Neural progenitor cell (in vitro differentiated cells): ENCODE measurements at places on chromosomes 1 and 21. TPM values are rescaled to one million over a fixed set of nuclear protein-coding genes. Genes with fewer than 3 reads are reported as not detected.

DNA sequence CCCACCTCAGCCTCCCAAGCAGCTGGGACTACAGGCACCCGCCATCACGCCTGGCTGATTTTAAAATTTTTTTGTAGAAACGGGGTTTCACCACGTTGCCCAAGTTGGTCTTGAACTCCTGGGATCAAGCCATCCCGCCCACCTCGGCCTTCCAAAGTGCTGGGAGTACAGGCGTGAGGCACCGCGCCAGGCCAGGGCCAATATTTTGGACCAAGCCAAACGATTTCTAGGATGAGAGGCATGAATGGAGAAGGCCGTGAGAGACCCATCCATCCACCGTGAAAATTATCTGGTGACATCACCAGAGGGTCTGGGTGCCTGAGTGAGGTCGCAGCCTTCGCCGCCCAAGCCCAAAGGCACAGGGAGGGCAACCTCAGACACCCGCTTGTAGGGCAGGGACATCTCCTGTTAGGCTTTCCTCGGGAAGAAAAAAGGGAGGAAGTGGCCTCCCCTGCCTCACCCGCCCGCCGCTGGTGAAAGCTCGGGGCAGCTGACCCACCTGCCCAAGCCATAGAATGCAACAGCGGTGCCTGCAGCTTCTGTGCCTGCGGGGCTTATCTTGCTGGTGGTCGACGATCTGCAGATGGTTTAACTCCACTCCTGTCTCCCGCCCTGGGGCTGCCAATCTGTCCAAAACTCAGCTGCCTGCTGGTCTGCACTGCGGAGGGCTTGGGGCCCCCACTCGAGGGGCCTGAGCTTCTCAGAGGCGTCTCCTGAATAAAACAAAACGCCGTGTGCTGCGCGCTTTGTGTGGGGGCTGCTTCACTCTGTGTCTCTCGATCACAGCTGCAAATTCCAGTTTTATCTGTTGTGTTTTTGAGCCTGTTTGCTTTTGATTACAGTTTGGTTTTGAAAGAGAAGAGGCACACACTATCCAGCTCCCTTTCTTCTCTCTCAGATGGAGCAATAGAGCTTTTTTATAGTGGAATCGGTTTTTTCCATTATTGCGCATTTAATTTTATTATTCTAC lies 85.8 kb downstream of the MRPS6 start:
- peaks cover 8% of the 10 kb centered on the region for H3K36me3 ChIP-seq
- no peaks in the 10 kb centered on the region for H3K4me1 ChIP-seq
- H3K4me3 ChIP-seq, result no peak overlapping the region
- H3K27me3 ChIP-seq, result no peaks in the 10 kb centered on the region

OR2M5 gene
- total RNA-seq, result not detected in 2 replicates

- H3K4me1 ChIP-seq, result no peaks in the 10 kb centered on the region
- no peaks in the 10 kb centered on the region for H3K27me3 ChIP-seq
- H3K4me3 ChIP-seq, result no peak overlapping the region
- no peak for DNase-seq
- H3K27ac ChIP-seq, result no peak overlapping the region
Observed at GRCh38 chr1:221824909-221825308, 83.0 kb upstream of the DUSP10 start.

DNA sequence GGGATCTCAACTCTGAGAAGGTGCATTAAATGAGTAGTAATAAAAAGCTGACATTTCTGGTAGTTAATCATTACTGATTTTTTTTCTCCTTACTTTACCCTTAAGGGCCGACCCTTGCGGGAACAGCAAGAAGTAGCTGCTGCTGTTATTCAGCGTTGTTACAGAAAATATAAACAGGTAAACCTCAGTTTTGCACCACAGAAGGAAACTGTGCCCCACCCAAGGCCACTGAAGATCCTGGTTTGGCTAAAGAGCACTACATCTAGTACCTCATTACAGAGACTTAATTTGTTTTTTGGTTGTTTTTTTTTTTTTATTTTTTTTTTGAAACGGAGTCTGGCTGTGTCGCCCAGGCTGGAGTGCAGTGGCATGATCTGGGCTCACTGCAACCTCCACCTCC lies 23.5 kb upstream of the VAMP3 start:
- H3K4me1 ChIP-seq, result peaks cover 7% of the 10 kb centered on the region
- no peaks in the 10 kb centered on the region for H3K27me3 ChIP-seq
- no peaks in the 10 kb centered on the region for H3K36me3 ChIP-seq
- H3K4me3 ChIP-seq, result no peak overlapping the region

DNA sequence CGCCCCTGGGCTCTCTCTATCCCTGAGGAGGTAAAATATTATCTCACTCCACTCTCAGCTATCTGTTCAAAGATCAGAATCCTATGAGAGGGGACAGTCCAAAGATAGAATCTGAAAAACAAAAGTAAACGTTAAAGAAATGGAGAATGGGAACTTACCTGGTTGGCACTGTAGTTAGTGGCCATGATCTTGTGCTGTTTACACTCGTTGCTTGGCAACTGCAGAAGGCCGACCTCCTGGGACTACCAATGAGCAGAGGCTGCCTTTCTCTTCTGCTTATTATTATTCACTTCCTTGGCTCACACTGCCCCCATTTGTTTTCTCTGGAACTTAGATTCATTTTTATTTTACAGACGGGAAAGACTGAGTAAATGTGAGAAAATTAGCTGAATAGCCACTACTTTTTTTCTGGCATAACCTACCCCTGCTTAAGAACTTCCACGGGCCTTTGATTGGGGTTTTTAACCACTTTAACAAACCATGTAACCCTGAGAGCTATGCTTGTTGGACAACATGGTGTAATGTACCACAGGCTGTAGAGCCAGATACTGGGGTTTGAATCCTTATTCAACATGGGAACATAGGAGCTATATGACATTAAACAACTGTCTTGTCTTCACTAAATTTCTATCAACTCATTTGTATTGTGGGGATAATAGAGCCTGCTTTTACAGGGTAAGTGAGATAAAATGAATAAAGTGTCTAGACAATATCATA lies at the start of gene CFAP126:
Gene CFAP126, minus strand, starts transcription at position 193 of the 717 bp plus-strand sequence. Its CDS starts 8 bp downstream, at position 185.
- no peaks in the 10 kb centered on the region for H3K36me3 ChIP-seq
- H3K27ac ChIP-seq, result no peak within 1 kb of the TSS
- peak; percentile 15 for DNase-seq
- no peaks in the 10 kb centered on the region for H3K4me1 ChIP-seq
- H3K4me3 ChIP-seq, result no peak within 1 kb of the TSS

GRCh38 chr1:24888971-24889676 lies 41.0 kb downstream of the RUNX3 start:
- H3K27ac ChIP-seq, result no peak overlapping the region
- H3K4me3 ChIP-seq, result no peak overlapping the region
- H3K4me1 ChIP-seq, result no peaks in the 10 kb centered on the region
- H3K27me3 ChIP-seq, result peaks cover 4% of the 10 kb centered on the region

GRCh38 chr1:24119859-24120756 lies 8.2 kb upstream of the MYOM3 start:
- H3K36me3 ChIP-seq, result no peaks in the 10 kb centered on the region
- no peak overlapping the region for H3K27ac ChIP-seq
- no peak for DNase-seq
- no peaks in the 10 kb centered on the region for H3K27me3 ChIP-seq

CLIC4 gene
- 185 and 263 TPM in 2 replicates for total RNA-seq

SEMA6C gene
- 5.6 and 12.1 TPM in 2 replicates for total RNA-seq

- DNase-seq, result no peak
- H3K27ac ChIP-seq, result no peak overlapping the region
- H3K27me3 ChIP-seq, result no peaks in the 10 kb centered on the region
- no peaks in the 10 kb centered on the region for H3K36me3 ChIP-seq
- H3K4me3 ChIP-seq, result no peak overlapping the region
Observed at GRCh38 chr1:220817907-220818306, 31.2 kb downstream of the MTARC1 start.

GRCh38 chr1:3930301-3931006 lies 30.4 kb upstream of the C1orf174 start:
- H3K27me3 ChIP-seq, result no peaks in the 10 kb centered on the region
- H3K4me1 ChIP-seq, result no peaks in the 10 kb centered on the region
- no peaks in the 10 kb centered on the region for H3K36me3 ChIP-seq
- no peak overlapping the region for H3K4me3 ChIP-seq

PRAMEF1 gene
- not detected in 2 replicates for total RNA-seq

DNA sequence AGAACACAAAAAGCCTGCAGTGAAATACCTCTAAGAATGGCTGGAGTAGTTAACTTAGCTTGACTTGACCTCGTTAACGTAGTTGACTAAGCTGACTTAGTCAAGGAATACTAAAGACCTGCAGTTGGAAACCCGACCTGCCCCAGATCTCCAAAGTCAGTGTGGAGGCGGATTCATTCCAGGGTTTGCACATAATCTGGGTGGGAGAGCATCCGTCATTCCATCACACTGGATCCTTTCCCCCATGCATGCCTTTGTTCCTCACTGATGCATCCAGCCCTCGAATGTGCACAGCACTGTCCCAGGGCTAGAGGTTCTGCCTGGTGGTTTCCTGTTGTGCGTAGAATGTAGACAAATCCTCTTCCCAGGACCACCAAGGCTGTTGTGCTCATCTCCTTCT lies 76.4 kb downstream of the KCNN3 start:
- H3K27me3 ChIP-seq, result no peaks in the 10 kb centered on the region
- peaks cover 9% of the 10 kb centered on the region for H3K4me1 ChIP-seq
- no peaks in the 10 kb centered on the region for H3K36me3 ChIP-seq
- H3K4me3 ChIP-seq, result no peak overlapping the region
- H3K27ac ChIP-seq, result no peak overlapping the region

DNA sequence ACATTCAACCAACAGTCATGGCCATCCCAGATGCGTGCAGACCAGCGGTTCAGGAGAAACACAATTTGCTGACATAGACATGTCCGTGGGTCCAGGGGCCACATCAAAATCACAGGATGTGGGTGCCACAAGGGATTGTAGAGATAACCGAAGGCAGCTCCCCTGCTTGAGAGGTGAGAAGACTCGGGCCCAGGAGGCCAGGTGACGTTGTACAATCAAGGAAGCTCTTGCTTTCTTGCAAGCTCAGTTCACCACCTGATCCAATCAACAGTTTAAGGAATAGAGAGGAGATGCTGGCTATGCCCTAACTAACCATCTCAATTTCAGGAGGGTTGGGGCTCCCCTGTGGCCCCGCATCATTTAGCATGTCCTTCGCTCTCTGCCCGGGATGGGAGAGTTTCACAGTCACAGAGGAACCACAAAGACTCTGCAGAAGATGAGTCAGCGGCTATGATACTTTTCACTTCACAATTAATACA lies 19.5 kb downstream of the UBASH3A start:
- no peak overlapping the region for H3K27ac ChIP-seq
- H3K4me1 ChIP-seq, result no peaks in the 10 kb centered on the region
- DNase-seq, result no peak
- H3K4me3 ChIP-seq, result no peak overlapping the region

CAMK2N1 gene
- 6.0 and 11.4 TPM in 2 replicates for total RNA-seq

GRCh38 chr1:32758177-32758794 lies 55.7 kb upstream of the SYNC start:
- H3K4me3 ChIP-seq, result no peak overlapping the region
- H3K27me3 ChIP-seq, result no peaks in the 10 kb centered on the region
- no peak overlapping the region for H3K27ac ChIP-seq
- no peaks in the 10 kb centered on the region for H3K36me3 ChIP-seq
- no peak for DNase-seq

DNA sequence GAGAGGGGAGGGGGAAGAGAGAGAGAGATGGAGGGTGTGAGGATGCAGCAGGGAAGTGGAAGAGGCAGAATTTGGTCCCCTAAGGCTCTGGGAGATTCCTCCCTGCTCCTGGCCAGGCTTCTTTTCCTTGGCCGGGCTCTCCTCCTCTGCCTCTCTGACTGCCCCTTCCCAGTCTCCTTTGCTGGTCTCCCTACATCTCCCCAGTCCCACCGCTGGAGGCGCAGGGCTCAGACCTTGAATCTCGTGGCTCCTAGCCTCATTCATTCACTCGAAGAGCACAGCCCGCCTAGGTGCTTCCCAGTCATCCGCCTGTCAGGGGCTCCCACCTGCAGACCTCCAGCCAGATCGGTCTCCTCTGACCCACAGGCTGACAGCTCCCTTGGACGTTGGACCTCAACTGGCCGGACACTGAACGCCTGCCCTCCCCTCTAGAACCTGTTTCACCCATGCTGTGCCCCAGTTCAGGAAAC lies 76.5 kb downstream of the VWA5B1 start:
- peaks cover 100% of the 10 kb centered on the region for H3K27me3 ChIP-seq
- H3K4me1 ChIP-seq, result peaks cover 19% of the 10 kb centered on the region
- H3K4me3 ChIP-seq, result peak overlapping the region; percentile 48
- DNase-seq, result peak; percentile 84
- H3K36me3 ChIP-seq, result no peaks in the 10 kb centered on the region
- no peak overlapping the region for H3K27ac ChIP-seq

DNA sequence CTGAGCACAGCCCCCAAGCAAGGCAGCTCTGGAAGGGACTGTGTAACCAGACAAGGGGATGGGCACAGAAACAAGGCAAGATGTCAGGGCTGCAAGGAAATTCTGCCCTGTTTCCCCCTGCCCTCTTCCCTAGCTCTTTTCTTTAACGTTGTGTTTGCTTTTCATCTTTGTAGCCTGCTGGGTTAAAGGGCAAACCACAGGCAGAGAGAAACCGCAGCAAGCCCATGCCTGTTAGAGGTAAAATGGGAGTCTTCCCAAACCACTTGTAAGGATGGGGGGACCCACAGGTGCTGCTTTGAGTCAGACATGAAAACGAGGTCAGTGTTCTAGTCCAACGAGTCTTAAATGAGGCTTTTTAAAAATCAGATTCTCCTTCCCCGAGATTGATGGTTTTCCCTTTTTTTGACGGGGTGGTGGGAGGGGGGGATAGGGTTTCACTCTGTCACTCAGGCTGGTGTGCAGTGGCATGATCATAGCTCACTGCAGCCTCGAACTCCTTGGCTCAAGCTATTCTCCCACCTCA lies 13.3 kb downstream of the TGFBR3 start:
- no peak for DNase-seq
- no peaks in the 10 kb centered on the region for H3K36me3 ChIP-seq
- H3K27me3 ChIP-seq, result no peaks in the 10 kb centered on the region
- peaks cover 18% of the 10 kb centered on the region for H3K4me1 ChIP-seq

GRCh38 chr1:180841415-180841814 lies 71.3 kb upstream of the KIAA1614 start:
- H3K4me3 ChIP-seq, result no peak overlapping the region
- no peaks in the 10 kb centered on the region for H3K27me3 ChIP-seq
- H3K4me1 ChIP-seq, result peaks cover 49% of the 10 kb centered on the region
- DNase-seq, result no peak
- H3K27ac ChIP-seq, result no peak overlapping the region
- H3K36me3 ChIP-seq, result no peaks in the 10 kb centered on the region

GRCh38 chr21:41802684-41803083 lies 35.8 kb upstream of the RIPK4 start:
- no peak overlapping the region for H3K27ac ChIP-seq
- no peaks in the 10 kb centered on the region for H3K36me3 ChIP-seq
- H3K27me3 ChIP-seq, result no peaks in the 10 kb centered on the region

DNA sequence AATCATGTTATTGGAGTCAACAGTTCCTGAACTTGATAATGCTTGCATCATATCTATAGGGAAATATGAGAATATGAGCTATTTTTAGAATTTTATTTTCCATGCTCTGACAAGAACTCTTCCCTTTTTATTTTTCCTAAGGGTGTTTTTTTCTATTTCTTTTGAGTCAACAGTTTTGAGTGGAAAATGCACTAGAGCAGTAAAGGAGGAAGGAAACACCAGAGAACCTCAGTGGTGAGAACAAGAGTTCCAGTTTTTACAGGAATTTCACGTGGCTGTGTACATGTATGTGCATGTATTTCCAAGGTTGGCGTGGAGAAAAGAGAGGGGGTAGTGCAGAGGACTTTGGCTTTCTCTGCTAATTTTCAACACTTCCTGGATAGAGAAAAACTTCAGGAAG lies 63.6 kb upstream of the TNFSF18 start:
- no peak for DNase-seq
- H3K27ac ChIP-seq, result no peak overlapping the region
- H3K4me1 ChIP-seq, result no peaks in the 10 kb centered on the region

ESPN gene
- total RNA-seq, result 7.1 and 11.0 TPM in 2 replicates
